ENCODE measurements at places on chromosomes 2 and 18.

DNA sequence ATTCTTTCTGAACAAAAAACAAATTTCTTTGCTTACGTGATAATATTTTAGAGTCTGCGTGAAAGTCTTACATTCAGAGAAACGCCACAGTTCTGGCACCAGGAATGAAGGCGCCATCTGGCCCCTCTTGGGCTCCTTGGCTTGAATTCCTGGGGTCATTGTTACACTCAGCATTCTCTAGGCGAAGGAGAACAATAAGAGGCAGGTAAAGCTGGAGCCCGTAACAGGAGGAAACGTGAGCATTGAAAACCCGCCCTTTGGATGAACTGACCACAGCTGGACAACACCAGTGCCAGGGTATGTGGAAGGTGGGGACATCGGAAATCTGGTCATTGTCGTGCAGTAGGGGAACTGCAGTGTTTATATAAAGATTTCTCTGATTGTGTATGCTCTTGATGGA is 144.8 kb downstream of the RNF152 start:
- no peak for DNase-seq

DNA sequence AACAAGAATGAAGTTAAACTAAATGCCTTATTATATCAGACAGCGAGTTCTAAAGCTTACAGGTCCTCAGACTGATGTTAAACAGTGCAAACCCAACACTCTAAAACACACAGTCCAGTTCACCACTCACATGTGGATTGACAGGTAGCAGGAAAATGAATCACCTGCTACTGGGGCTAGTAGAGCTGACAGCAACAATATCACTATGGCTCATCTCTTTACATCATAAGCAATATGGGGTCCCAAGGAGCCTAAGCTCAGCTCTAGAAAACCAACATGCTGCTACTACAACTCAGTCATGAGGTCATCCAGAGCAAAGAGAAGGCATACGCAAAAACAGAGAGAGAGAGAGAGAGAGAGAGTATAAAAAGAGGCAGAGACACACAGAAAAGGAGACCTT is 145.4 kb downstream of the NBAS start:
- no peak for DNase-seq

DNA sequence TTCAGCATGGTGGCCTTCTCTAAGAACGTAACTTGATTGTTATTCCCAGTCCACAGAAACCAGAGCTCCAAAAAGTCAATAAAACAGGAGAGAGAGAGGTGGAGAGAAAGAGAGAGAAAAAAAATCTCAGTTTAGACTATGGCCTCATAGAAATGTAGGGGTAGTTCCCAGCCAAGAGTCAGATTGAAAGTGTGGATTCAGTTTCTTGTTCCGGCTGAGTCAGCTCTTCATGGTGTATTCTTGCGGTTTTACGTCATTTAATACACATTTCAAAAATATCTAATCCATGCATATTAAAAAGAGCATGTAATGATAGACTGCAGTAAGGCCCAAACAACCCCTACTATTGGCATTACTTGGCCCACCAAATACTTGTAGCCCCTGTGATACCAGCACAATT is 303.9 kb downstream of the ETAA1 start:
- DNase-seq, result no peak

GRCh38 chr2:10033251-10034006 is 9.9 kb upstream of the KLF11 start:
- no peak for DNase-seq

DNA sequence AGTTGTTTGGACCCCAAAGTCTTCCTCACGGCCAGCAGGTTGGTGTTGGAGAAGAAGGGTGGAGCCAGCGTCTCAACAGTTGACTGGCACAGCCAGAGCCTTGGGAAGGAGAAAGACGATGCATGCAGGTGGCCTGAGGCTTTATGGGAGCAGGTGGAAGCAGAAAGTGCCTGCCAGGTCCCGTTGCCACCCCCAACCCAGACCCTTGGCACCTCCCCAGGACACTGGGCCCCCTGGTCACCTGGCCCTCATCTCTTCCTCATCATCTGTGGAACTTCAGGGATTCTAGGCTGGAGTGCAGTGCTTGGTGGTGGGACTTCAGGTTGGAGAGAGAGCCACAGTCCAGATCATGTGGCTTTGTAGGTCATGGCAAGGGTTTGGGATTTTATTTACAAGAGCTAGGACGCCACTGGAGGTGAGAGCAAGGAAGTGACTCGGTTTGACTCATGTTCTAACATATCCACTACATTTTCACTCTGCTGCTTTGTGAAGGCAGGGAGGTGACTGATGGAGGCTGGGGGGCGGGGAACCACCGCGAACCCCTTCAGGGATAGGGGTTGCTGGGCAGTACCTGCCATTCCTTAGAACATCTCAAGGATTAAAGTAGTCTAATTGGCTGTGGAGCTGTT is 62.5 kb upstream of the B3GNT7 start:
- DNase-seq, result no peak

Measured in T follicular helper cell (primary cell).